Right renal pelvis (tissue), 4 donors: ENCODE measurements at places on chromosomes 1 and 21. TPM values are rescaled to one million over a fixed set of nuclear protein-coding genes. Genes with fewer than 3 reads are reported as not detected.

DNA sequence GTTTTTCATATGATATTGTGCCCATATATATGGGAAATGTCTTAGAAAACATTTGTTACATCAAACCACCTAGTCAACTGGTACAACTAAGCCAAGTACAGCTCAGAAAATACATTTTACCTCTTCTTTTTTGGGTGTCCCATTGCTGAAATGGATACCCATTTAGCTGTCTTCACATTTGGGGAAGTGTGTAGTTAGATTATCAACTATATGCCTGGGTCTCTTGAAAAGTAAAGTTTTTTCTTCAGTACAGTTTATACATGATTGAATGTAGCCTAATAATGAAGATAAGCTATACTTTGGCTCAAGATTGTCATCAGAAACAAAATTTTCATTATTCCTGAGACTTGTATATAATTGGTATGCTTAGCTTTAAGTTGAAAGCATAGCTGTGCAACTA, 2.0 kb downstream of the AGO3 start:
- DNase-seq = no peak

DNA sequence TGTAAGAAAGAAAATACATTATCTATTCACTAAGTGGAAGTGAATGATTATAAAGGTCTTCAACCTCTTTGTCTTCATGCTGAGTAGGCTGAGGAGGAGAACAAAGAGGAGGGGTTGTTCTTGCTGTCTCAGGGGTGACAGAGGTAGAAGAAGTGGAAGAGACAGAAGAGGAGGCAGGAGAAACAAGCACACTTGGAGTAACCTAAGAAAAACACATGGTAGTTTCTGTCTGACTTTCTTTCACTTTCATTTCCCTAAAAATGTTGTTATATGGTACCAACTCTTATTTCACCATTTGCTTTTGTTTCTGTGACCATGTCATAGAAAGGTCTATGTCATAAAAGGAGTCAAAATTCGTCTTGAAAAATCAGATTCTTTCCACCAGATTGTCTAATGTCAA, 696.6 kb upstream of the BRINP3 start:
- no peak for DNase-seq

DNA sequence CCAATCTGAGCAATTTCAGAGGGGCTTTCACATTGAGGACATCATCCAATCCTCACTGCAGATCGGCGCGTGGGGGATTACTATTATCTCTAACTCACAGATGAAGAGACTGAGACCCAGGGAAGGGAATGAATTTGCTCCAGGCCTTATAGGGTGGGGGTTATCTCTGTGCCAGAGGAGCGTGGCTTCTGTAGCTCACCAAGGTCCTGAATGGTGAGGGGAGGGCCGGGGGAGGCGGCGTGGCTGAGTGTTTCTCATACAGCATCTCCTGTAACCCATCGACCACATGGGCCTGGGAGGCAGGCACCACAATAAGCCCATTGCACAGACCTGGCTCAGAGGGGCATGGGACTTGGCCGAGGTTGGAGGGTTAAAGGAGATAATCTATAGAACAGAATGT, 143.0 kb upstream of the KLHDC7A start:
- no peak for DNase-seq

The EGLN1 gene
- 40.1 TPM for polyA plus RNA-seq

The B3GALT5 gene
- 1.5 TPM for polyA plus RNA-seq

The GPA33 gene
- 1.3 TPM for polyA plus RNA-seq

The LCE2A gene
- not detected for polyA plus RNA-seq

The PRAMEF1 gene
- not detected for polyA plus RNA-seq
